ENCODE measurements at places on chromosomes 3 and 15.

DNA sequence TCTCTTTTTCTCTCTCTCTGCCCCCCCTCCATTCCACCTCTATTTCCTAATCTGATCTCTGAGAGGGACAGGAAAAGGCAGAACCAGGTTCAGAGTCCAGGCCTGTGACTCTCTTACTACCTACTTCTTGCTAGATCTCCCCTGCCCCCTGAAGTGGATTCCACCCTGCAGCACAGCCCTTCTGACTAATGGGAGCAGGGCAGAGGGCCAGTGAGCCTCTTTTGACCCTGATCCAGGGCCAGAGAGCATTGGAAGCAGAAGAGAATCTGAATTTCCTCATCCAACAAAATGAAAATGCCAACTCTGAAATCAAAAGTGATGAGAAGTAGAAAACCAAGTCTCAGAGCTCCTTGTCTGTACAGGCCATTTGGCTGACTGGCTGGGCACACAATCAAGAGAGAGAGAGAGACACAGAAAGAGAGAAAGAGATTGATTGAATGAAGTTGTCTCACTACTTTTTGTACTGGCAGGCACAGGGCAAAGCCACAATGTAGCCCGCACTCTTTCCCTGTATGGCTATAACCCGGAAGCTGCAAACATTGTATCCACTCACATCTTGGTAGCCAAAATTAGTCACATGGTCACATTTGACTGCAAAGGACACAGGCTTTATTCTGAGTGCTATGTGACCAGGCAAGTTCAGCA is 31.6 kb upstream of the GLCE start:
- DNase-seq = peak; percentile 39

DNA sequence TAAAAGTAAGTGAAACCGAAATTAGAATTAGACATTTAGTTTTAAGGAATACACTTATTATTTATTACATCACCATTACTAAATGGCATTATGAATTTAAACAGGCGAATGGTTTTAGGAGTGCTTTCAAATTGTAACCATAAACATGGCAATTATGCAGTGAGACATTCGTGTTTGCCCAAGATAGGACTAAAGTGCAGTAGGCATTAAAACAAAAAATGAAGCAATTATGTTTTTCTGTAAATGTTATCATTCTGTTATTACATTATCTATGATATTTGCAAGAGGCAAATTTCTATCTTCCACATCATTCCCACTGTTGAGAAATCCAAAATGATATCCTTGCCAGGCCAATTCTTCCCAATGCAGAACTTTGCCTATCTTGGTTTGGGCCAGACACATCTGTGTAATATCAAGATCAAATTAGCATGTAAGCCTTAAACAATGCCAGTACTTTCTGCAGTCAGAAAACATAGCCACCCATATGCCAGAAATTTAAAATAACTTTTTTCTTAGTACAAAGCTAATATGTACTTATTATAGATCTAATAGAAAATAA is 156.9 kb downstream of the ATP8B4 start:
- peak; percentile 54 for DNase-seq

- DNase-seq = no peak
Measured at GRCh38 chr3:170154569-170155143, 26.9 kb downstream of the PHC3 start.

DNA sequence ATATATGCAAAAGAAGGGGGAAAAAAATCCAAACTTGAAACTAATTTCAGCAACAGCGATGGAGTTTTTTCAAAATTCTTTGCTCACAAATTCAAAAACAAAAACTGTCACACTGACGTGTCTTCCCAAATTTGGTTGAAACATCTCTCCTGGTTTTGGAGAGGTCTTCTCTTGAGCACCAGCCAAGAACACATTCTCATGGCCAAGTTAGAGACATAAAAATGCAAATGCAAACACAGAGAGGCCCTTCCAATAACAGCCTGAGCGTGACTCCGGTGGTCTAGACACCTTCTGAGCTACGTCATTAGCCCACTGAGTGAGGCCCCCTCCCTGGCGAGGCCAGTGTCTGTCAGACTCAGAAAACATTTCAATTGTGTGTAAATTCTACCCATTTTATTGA is 436.0 kb upstream of the PROK2 start:
- DNase-seq = no peak

DNA sequence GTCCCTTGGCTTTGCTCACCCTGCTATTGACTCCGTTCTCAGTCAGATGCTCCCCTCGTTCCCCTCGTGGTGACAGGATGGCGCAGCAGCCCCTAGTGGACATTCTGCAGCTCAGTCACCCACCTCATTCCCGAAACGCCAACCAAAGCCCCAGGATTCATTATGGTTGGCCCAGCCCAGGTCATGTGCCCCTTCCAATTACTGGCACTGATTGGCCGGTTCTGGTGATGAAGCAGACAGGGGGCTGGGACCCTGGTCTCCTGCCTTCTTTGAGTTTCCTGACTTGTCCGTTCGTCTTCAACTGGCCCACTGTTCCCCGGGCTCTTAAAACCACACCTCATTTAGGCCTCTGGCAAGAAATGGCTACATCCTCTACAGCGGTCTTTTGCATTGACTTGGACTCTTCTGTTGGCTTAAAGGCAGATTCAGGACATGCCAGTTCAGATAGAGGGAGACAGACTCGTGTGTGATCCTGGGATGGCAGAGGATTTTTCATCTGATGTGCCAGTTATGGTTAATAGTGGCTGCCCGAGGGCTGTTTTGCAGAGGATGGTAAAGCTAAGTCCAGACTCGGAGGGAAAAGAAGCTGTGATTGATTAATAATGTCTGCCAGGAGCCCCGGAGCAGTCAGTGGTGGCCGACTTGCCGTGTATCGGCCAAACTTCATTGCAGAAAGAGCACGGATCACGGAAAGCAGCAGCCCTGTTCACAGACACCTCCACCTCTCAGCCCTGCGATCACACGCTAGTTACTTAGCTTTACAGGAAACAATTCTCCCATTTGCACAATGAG is 37.8 kb downstream of the LSM3 start:
- peak; percentile 86 for DNase-seq
